HCEC 1CT (cell line): ENCODE measurements at places on chromosomes 4 and X.

- DNase-seq, result no peak
Measured at GRCh38 chr4:124095621-124096020, 616.9 kb downstream of the ANKRD50 start.

GRCh38 chrX:21645886-21646285 lies 12.2 kb downstream of the KLHL34 start:
- DNase-seq, result no peak

DNA sequence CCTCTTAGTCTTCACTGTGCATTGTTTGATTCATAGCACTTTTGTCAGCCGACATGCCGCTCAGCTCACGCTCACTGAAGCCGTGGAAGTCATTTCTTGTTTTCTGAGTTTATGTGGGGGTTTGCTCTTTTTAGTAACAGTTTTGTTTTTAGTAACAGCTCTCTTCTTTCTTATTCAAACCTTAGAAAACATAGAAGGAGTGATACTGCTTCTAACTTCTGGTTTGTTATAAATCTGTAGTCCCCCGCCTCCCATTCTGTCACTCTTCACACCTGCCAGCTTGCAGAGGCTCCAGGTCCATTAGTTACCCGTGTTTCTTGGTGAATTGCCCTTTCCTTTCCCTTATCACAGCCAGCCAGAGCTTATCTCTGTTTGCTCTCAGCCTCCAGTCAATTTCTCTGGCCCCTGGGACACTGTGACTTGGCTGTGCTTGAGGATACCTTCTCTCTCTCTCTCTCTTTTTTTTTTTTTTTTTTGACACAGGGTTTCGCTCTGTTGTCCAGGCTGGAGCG lies 50.5 kb downstream of the GRK4 start:
- no peak for DNase-seq

DNA sequence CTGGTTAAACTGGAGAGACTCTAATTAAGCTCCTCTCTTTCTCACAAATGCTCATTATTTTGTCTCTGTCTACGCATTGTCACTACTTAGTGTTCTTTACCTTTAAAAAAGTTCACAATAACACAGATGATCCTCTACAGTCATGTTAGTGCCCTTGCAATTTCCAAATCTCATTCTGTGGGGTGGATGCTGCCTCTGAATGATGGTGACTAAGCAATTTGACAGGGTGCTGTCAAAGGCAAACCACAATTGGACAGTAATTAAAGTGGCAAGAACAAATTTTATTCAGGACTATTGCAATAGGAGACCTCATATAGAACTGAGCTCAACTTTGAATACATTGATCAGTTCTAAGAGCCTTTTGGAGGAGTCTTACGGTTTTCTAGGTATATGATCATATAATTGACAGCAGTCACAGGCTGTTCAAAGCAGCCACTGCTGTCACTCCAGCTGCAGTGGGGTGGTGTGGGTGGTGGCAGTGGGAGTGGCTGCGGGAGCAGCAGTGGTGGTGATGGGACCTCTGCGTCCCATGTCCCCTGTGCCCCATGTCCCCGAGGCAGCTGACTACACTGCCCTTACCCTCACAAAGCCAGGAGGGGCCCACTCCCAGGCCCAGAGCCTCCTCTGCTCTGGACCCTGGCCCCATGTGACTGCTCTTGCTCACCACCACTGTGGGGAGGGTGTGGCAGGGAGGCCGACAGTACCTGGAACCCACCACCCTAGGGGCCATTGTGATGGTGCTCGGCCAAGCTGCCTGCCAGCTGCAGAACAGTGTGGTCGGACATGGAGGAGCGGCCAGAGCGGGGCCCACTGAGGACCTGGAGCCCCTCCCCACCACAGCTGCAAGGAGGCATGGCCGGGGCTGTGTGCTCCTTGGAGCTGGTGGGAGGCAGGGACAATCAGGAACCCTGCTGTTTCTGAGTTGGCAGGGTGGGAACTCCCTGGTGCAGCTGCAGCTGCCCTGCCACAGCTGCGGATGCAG lies 30.4 kb upstream of the PAGE1 start:
- DNase-seq, result no peak
